ENCODE measurements at places on chromosomes 1 and 21.

DNA sequence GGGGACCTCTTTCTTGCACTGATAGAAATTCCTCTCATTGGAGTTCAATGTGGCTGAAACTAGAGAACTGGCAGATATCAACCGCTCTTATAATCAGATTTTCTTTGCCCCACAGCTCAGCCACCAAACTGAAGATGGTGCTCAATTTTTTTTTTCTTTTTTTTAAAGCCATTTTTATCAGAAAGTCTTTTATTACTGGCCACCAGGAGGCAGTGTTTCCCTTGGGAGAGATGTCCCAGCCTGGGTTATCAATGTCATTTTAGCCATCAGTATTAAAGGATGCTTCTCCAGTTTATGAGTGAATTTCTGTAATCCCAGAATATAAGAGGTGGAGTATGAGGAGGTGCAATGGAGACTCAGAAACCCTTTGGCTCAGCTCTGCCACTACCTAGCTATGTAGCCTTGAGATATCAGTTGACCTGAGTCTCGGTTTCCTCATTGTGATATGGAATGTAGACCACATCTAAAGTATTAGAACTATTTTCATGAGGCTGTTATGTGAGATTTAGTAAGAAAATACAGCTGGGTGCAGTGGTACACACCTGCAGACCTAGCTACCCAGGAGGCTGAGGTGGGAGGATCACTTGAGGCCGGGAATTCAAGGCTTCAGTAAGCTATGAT, 27.6 kb downstream of the CD244 start:
- no peak for DNase-seq

- DNase-seq: no peak
Measured at GRCh38 chr1:92989253-92989652, 28.0 kb upstream of the DIPK1A start.

GRCh38 chr21:41068967-41069642, 98.9 kb upstream of the BACE2 start:
- DNase-seq: peak; percentile 76

DNA sequence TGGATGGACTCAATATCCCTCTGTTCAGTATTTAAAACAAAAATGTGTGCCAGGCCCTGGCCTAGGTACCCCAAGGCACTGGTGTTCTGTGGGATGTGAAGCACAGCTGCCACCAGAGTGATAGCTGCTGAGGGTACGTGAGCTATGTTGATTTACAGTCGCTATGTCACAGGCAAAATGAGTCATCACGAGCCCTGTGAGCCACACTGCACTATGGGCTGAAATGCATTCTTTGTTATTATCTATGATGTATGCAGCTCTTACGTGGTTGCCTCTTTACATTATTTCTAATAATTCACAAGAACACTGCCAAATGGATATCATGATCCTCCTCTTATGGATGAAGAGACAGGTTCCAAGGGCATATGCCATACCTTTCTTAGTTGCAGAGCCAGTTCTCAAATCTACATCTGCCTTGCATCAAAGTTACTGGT, 2.1 kb downstream of the TEX38 start:
- no peak for DNase-seq

DNA sequence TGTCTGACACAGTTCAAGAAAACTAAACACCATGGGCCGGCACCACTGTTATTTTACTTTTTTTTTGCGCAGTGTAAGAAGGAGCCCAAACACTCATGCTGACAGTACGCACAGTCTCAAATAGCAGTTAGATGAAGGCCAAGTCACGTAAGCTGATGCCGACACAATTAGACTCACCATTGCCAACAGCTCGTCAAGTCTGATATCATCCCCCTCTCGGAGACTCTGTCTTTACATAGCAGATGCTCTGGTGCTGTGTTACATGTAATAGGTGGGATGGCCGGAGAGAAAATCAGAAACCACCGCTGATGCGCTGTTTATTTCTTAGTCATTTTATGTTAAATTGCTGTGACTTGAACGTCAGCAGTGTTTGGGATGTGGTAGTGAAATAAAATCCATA, 49.3 kb downstream of the TGFB2 start:
- no peak for DNase-seq
